Fibroblast of skin of right biceps (primary cell): ENCODE measurements at places on chromosomes 12 and 14.
A peak's percentile ranks its signal among the peaks of the same experiment; 100 is the strongest.

DNA sequence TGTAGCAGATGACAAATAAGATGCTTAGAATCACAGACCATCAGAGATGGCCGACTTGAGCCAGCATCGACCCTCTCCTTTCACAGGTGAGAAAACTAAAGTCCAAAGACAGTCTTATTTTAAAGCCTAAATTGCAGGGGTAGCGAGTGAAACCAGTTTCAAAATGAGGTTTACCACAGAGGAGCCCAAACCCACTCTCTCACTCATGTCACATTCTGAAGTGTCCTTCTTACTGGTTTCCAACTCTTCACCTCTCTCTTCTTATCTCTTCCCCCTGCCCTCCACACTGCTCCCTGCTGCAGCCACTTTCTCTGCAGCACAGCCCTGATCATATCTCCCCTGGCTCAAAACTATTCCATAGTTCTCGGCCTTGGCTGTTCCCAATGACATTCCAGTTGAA, 57.0 kb upstream of the NID2 start:
- no peak for DNase-seq

DNA sequence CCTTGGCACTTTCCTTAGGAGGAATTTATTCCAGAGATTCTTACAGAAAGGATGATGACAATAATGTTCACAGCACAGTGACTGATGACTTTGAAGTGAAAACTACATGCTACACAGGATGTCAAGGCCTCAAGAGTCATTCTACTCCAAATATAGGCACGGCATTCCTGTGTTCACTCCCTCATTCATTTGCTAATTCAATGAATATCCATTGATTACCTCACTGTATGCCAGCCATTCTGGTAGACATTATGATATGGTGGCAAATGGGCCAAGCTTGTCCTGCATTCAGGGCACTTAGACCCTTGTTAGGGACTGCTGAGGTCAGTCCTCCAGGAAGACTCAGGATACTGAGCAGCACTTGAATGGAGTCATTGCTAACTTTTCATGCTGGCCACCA, 48.0 kb downstream of the FOXN4 start:
- no peak for DNase-seq

GRCh38 chr12:120584343-120585149, 3.3 kb upstream of the POP5 start:
- DNase-seq: peak; percentile 15

DNA sequence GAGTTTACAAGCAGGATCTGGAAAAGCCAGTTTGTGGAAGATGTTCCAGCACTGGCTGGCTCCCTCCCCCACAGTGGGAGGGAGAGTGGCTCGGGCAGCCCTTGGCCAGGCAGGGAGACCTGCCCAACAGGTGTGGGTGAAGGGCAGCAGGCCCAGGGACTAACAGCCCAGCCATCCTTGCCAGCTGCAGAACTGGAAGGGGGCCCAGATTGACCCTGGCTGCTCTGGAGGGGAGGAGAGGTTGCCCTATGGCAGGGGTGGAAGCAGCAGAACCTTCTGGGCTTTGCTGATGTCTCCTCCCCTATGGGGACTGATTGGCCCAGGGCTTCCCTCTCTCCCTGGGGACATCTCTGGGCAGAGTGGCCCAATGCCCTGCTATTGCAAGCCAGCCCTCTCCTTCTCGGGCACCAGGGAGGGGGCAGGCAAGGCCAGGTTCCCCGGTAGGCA, 20.5 kb downstream of the IRF2BPL start:
- DNase-seq: no peak

GRCh38 chr12:53068811-53069585, 10.2 kb downstream of the SPRYD3 start:
- no peak for DNase-seq

GRCh38 chr14:30521899-30522736, 36.8 kb upstream of the G2E3 start:
- DNase-seq: peak; percentile 37

DNA sequence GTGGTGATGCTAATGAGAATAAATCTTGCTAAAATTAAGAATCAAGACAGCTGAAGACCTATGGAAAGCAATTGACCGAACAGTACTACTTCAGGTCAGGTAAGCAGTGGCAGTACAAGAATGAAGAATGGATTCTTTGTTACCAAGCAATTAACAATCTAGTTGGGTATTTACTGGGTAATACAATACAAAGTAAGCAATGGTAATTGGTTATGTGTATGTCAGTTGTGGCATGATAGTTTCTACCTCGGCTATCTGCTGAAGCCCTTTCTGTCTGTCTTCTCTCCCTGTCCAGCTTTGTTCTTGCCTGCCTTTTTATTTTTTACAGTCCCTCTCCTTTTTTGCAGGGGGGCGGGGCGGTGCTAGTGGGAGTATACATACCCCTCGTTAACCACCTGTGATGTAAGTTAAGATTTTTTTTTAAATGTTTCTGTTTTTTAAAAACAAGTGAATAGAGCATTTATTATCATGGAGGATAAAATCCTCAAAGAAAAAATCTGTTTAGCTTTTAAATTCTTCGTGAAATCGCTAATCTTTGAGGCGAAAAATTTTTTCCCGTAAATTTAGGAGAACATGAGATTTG, 75.9 kb downstream of the RCOR1 start:
- DNase-seq: no peak

- DNase-seq: no peak
Observed at GRCh38 chr12:123076604-123077297, 74.1 kb downstream of the PITPNM2 start.

GRCh38 chr14:76541594-76542219, 165.8 kb downstream of the ESRRB start:
- no peak for DNase-seq

GRCh38 chr14:104387022-104388010, 192.2 kb upstream of the C14orf180 start:
- no peak for DNase-seq

- DNase-seq: no peak
Observed at GRCh38 chr12:26077915-26078702, 46.7 kb downstream of the BHLHE41 start.

- DNase-seq: no peak
Observed at GRCh38 chr12:3161861-3162260, 84.7 kb downstream of the TSPAN9 start.

DNA sequence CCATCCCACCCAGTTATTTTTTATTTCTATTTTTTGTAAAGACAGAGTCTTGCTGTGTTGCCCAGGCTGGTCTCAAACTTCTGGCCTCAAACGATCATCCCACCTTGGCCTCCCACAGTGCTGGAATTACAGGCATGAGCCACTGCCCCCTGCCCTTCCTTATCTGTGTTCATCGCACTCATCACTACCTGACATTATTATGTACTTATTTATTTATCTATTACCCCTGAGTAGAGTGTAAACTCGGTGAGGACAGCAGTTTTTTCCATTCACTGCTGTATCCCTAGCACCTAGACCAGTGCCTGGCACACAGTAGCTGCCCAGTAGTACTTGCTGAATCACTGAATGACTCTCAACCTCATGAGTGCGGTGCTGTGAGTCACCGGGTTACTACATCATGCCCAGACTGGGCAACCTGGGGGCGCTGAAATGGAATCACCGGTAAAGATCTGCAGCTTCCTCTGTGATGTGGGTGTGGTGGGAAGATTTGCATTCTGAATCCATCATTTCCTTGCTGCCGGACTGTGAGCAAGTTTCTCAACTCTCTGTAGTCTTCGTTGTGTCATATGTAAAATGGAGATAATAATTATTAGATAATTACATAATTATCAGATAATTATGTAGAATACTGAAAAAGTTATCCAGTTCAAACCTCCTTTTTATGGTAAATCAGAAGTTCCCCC, 81.9 kb upstream of the USP44 start:
- DNase-seq: peak; percentile 62

- no peak for DNase-seq
Observed at GRCh38 chr14:84361476-84361875, 1168.5 kb upstream of the FLRT2 start.

GRCh38 chr14:84401631-84402030, 1128.3 kb upstream of the FLRT2 start:
- no peak for DNase-seq

GRCh38 chr14:99182548-99183250, 89.3 kb downstream of the BCL11B start:
- no peak for DNase-seq

DNA sequence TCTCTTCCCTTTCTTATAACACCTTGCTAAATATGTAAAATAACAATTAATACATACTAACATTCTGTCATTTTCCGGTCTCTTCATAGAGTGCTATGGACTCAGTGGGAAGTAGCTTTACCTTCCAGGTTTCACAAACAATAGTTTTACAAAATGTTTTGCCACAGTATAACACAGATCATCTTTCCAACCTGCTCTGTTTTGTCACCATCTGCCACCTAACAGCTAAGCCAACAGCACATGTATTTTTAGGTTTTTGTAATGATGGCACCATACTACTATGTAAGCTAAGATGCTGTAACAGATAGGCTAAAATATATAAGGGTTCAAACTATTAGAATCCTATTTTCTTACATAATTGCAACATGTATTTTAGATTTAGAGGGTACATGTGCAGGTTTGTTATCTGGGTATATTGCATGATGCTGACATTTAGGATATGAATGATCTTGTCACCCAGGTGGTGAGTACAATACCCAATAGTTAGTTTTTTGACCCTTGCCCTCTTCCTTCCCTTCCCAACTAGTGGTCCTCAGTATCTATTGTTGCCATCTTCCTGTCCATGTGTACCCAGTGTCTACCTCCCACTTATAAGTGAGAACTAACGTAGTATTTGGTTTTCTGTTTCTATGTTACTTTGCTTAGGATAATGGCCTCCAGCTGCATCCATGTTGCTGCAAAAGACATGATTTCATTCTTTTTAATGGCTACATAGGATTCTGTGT, 8.7 kb downstream of the RHOJ start:
- DNase-seq: no peak

GRCh38 chr14:36767603-36768281, 106.1 kb downstream of the PAX9 start:
- DNase-seq: no peak
